Stimulated activated naive B cell treated with anti-CD40 and anti-IgM and Interleukin-4, amounts not matched to agents 10 μg/mL and 1 μg/mL and 100 μg/mL, for 72 hours (primary cell): ENCODE measurements at places on chromosomes 12 and 14.

GRCh38 chr12:100199347-100200149 lies 1.1 kb upstream of the ACTR6 start:
- DNase-seq = peak; percentile 78

GRCh38 chr12:42315108-42315507 lies 10.8 kb downstream of the ZCRB1 start:
- no peak for DNase-seq

- no peak for DNase-seq
Measured at GRCh38 chr14:74669846-74670245, 43.0 kb downstream of the AREL1 start.

DNA sequence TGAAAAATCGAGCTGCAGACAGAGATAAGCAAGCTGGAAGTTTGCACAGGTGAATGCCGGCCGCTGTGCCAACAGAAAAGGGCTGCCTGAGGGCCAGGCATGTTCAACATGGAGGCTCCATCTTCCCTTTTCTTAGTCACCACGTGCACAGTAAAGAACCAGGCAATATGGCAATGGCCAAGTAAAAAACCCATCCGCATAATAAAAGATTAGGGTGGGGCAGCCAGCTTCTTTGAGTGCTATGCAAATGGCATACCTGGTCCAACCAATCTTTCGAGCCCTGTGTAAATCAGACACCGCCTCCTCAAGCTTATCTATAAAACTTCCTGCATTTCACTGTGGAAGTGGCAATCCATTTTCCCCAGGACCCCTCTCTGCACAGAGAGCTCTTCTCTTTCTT lies 16.7 kb downstream of the PNP start:
- DNase-seq = no peak

DNA sequence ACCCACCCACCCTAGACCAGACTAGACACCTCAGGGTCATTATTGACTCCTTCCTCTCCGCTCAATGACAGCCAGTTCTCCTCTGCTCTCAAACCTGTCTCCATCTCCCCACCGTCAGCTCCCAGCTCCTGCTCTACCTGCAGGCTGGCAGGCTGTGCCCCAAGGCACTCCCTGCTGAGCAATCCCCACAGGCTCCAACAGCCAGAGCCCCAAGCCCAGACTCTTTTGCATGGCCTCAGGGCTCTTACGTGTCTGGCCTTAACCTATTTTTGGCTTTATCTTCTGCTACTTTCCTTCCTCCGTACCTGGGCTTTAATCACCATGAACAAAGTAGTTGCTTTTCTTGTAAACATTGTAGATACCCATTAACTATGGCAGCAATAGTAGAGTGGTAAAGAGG lies 162.9 kb upstream of the PRMT8 start:
- DNase-seq = no peak

GRCh38 chr14:94175011-94175745 lies 1.1 kb downstream of the PPP4R4 start:
- DNase-seq = no peak

GRCh38 chr14:95396221-95396620 lies 76.5 kb upstream of the CLMN start:
- DNase-seq = no peak

- no peak for DNase-seq
Measured at GRCh38 chr14:64364907-64365306, 23.2 kb upstream of the MTHFD1 start.

DNA sequence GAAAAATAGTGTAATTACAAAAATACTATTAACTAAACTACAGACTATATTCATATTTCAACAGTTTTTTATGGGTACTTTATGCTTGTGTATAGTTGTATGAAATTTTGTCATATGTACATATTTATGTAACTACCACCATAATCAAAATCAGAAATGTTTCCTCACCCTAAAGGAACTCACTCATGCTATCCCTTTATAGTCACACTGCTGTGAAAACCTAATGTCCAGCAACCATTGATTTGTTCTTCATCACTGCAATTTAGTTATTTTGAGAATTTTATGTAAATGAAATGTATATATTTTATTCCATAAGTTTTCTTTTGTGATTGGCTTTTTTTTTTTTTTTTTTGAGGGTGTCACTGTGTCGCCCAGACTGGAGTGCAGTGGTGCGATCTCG lies 278.9 kb upstream of the SLC16A7 start:
- DNase-seq = no peak

DNA sequence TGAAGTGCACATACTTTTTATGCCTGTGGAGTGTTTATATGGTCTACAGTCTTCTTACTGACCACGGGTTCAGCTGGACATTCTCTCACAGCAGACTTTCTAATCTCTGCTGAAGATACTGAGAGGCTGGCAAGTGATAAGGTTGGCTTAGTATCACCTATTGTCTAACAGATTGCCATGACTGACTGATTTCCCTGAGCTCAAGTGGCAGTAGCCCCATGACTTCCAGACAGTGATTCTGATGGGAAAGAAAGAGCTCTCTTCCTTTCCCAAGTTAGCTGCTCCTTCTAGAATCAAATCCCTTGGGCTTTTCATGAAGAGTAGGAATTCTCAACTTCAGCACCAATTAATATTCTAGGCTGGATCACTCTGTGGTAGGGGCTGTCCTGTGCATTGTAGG lies 141.4 kb downstream of the ANO4 start:
- DNase-seq = no peak

DNA sequence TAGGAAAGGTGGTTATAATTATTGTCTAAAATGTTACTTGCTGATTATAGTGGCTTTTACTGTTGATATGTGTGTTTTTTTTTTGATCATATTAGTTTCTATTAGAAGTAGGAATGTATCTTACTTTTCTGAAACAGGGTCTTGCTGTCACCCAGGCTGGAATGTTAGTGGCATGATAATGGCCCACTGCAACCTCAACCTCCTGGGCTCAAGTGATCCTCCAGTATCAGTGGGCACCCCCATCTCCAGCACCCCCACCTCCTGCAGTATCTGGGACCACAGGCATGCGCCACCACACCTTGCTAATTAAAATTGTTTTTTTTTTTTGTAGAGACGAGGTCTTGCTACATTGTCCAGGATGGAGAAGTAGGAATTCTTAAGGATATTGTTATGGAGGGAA lies 11.3 kb downstream of the ATF1 start:
- DNase-seq = no peak

GRCh38 chr14:94213021-94213420 lies 38.9 kb downstream of the PPP4R4 start:
- DNase-seq = no peak

- DNase-seq = no peak
Measured at GRCh38 chr14:101922866-101923265, 41.5 kb upstream of the DYNC1H1 start.

- DNase-seq = peak; percentile 81
Measured at GRCh38 chr14:51844081-51844881, 16.1 kb upstream of the GNG2 start.

DNA sequence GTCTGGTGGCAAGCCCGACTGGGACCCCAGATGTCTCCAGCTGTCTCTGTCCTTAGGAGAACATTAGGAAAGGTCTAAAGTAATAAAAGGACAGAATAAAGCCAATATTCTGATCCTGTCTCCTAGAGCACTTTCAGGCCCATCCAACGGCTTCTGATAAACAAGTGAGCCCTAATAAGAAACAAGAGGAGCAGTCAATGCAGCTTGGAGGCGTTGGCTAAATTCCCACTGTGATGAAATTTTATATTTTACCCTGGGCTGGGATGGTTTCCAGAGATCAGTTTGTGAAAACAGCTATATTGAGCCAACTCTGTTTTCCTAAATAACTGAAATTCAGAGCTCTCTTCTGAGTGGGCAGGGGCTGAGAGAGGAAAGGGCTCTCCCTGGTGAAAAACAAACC lies 55.5 kb upstream of the SRRM4 start:
- DNase-seq = no peak
